ENCODE measurements at places on chromosomes 4 and X. TPM values are rescaled to one million over a fixed set of nuclear protein-coding genes. Genes with fewer than 3 reads are reported as not detected.

The IRAK1 gene
- total RNA-seq, result 200 TPM

The BEX3 gene
- total RNA-seq, result 198 TPM

The ZDHHC15 gene
- total RNA-seq, result not detected

The RPL39 gene
- 1,546 TPM for total RNA-seq

The GUCY1A1 gene
- total RNA-seq, result 1.4 TPM

The CD38 gene
- 0.23 TPM for total RNA-seq

The GRIA3 gene
- not detected for total RNA-seq

The ZFX gene
- total RNA-seq, result 15.0 TPM

The LRCH2 gene
- 3.1 TPM for total RNA-seq

The GAK gene
- total RNA-seq, result 121 TPM

The ZXDB gene
- total RNA-seq, result 5.1 TPM

The AFM gene
- not detected for total RNA-seq

The HNRNPDL gene
- 338 TPM for total RNA-seq

The NAA11 gene
- total RNA-seq, result not detected

The FAM47E gene
- not detected for total RNA-seq

The RASGEF1B gene
- total RNA-seq, result not detected

The DDX60 gene
- total RNA-seq, result 7.7 TPM

The GPM6B gene
- total RNA-seq, result 0.43 TPM

The MAGEA2B gene
- total RNA-seq, result 18.4 TPM

The GAB3 gene
- total RNA-seq, result 6.9 TPM

The ESX1 gene
- 0.11 TPM for total RNA-seq

The RAB9B gene
- 0.68 TPM for total RNA-seq

The RNF175 gene
- total RNA-seq, result not detected

The S100G gene
- not detected for total RNA-seq

The HMGN5 gene
- total RNA-seq, result 0.40 TPM

The MAGT1 gene
- 39.4 TPM for total RNA-seq

The HSPA4L gene
- total RNA-seq, result 8.8 TPM

The NBDY gene
- 7.7 TPM for total RNA-seq

The CHRNA9 gene
- 2.6 TPM for total RNA-seq

The VCX gene
- 0.33 TPM for total RNA-seq

The MID1 gene
- 17.2 TPM for total RNA-seq

The SPP1 gene
- total RNA-seq, result 30.6 TPM

The CTAG1B gene
- 11.9 TPM for total RNA-seq

The NUDT10 gene
- 0.17 TPM for total RNA-seq

The PCDH11X gene
- total RNA-seq, result 0.08 TPM

Measured in HT1080 (cell line).